Left renal pelvis (tissue), 4 donors: ENCODE measurements at places on chromosomes 5 and 9. TPM values are rescaled to one million over a fixed set of nuclear protein-coding genes. Genes with fewer than 3 reads are reported as not detected.

DNA sequence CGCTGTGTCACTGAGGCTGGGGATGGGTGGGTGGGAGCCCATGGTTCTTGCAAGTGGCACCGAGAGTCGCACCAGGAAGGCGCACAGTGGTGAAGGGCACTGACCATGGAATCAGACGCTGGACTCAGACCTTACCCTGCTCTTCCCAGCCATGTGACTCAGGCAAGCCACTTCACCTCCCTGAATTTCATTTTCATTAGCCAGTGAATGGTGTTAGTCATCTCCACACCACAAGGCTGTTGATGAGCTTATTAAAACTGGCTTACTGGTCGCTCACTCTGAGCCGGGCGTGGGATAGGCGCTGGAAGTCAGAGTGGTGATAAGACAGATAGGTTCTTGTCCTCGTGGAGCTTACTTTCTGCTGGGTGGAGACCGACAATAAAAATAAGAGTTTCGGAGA, 25.1 kb downstream of the FGF18 start:
- DNase-seq, result no peak

GRCh38 chr9:112487799-112488340, 1.2 kb downstream of the KIAA1958 start:
- no peak for DNase-seq

DNA sequence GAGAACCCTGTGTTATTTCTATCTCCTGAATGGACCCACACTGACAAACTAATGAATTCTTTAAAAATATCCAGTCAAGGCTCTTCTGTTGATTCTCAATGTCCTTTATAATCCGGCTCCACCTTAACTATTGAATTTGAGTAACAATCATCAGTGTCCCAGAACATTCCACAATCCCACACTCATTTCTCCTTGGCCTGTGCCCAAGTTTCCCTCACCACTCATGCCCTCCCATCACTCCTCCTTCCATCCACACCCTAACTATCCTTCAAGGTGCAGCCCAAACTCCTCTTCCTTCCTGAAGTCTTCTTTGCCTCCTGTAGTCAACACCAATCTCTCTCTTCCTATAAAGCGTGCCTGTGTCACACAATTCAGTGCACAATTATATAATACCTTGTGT, 106.1 kb downstream of the NUDT12 start:
- DNase-seq, result no peak

DNA sequence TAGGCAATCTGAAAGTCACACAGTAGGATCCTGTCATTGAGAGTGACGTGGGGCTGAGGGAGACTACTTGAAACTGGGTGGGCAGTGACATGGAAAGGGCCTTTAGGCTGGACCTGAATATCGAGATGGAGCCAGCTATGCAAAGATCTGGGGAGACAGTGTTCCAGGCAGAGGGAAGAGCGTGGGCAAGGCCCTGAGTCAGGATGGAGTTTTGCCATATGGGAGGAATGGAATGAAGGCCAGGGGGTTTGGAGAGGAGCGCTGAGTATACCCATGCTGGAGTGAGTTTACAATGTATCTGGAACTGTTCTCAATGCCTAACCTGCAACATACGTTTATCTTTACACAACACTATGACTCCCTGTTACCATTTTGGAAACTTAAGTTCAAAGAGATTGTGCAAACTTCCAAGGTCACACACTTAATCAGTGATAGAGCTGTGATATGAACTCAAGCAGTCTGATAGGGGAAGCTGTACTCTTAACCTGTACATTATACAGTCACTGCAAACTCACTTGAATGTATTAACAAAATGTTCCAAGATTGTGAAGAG, 33.5 kb downstream of the INSYN2B start:
- no peak for DNase-seq

DNA sequence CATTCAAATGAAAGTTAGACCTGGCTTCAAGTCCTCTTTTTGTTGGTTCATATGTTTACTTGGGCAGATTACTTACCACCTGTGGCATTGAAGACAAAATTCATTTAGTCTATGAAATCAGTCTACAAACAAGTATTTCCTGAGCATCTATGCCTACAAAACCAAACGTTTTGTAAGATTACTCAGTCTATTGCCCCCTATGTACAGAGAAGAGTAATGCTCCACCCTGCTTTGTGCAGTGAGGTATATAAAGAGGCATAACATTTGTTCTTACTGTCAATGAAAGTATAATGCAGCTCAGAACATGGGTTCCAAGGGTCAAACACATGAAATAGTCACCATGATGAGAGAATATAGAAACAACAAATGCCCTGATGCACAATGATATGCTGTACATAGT, 580.7 kb downstream of the KIF4B start:
- no peak for DNase-seq

GRCh38 chr9:110745676-110746075, 77.1 kb downstream of the MUSK start:
- no peak for DNase-seq

GRCh38 chr5:22033066-22033465, 820.1 kb downstream of the CDH12 start:
- no peak for DNase-seq

PDLIM4 gene
- polyA plus RNA-seq, result 19.6 TPM
